ENCODE measurements at places on chromosomes 3 and 15.

DNA sequence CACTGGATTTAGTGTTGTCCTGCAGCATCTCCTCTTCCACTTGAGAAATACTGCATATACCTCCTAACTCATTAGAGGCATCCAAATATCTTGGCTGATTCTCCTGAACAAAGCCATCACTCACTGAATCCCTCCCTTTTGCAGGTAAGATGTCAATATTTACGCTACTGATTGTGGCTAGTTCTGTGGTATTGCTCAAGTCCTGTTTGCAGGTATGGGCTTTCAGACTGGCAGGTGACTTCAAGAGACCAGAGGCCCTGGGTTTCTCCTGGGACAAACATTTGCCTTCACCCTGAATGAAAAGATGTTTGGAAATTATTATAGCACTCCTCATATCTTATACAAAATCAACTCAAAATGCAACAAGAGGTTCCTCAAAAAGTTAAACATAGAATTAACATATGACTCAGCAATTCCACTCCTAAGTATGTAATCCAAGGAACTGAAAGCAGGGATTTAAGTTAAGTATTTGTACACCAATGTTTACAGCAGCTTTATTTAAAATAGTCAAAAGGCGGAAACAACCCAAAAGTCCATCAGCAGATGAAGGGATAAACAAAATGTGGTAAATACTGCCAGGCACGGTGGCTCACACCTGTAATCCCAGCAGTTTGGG lies 18.6 kb downstream of the NEK4 start:
- DNase-seq = no peak

- no peak for DNase-seq
Observed at GRCh38 chr3:55564726-55565125, 77.6 kb upstream of the WNT5A start.

DNA sequence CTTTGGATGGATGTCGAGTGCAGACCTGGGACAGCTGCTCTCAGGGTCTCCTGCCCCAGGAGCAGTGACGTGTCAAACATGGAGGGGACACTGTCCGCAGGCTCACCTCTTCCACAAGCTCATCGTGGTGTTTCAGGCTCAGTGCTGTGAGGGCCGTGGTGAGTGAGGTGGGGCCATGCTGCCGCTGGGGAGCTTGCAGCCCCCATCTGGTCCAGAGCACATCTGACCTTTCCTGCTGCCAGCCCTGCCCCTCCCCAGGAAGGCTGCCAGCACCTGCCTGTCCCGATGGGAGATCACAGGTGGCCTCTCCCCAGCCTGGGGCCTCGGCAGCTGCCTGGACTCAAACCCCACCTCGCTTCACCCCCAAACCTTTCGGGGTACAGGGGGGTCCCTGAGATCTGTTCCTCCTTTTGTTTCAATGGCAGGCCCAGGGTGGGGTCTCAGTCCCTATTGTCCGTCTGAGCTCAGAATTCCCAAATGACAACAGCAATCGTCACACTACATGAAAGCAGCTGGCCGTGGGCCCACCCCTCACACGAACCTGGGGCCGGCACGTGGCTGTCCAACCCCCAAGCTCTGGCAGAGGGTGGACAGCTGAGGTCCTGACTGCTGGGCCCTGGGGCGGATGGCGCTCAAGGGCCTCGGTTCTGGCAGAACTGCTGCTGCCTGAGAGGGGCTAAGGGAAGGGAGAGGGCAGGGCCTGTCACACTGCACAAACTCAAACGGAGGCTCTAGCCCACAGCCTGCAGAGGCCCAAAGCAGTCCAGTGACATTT lies 65.0 kb upstream of the RPL32 start:
- no peak for DNase-seq

DNA sequence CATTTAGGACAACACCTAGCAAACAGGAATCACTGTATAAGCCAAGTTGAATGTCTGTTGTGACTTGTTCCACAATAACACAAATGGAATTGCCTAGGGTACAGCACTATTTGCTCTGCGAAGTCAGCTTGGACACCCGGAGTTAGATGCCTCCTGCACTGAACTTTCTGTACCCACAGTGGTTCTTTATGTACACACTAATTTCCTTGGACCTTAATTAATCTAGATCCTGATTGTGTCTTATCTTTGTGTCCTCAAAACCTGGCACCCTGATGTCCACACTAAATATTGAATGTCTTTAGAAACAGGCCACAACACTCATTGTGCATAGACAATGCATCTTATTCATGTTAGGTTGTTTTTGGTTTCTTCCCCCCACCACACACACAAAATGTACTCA lies 278.9 kb upstream of the NR2F2 start:
- no peak for DNase-seq

DNA sequence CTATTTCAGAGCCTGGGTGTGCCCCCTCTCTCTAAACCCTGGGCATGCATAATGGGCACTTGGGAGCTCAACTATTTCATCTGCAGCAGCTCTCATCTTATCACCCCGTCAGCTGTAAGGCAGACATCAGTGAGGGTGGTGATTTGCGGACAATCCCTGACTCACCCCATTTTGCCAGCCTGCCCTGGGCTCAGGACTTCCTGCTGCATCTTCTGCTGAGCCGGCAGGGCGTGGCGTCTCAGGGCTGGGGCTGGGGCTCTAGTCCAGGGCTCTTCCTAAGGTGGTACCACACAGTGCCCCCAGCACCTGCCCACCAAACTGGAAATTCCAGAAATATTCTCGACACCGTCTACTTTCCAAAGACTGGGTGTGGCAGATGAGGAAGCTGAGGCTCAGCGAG lies 925 bp upstream of the PSTPIP1 start:
- DNase-seq = no peak

- no peak for DNase-seq
Observed at GRCh38 chr3:27165321-27165721, 203.9 kb downstream of the NEK10 start.

DNA sequence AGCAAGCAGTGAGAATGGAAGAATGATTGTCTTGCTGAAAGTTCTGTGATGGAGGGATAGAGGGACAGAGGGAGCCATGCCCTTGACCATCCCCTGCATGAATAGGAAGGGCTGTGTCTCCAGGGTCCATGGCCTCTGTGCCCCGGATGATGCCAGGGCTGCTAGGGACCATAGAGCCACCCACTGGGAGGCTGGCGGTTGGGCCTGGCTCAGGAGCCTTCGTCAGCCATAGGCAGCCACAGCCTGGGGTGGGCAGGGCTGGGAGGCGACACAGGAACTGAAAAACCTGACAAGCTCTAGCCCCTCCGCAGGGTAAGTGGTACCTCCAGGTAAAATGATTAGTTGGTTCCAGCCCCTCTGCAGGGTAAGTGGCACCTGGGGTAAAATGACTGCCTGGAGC lies 19.1 kb upstream of the LAMP3 start:
- DNase-seq = no peak

GRCh38 chr3:44237665-44238064 lies 4.0 kb upstream of the TOPAZ1 start:
- DNase-seq = no peak

GRCh38 chr3:33989229-33989628 lies 190.8 kb downstream of the PDCD6IP start:
- DNase-seq = no peak

DNA sequence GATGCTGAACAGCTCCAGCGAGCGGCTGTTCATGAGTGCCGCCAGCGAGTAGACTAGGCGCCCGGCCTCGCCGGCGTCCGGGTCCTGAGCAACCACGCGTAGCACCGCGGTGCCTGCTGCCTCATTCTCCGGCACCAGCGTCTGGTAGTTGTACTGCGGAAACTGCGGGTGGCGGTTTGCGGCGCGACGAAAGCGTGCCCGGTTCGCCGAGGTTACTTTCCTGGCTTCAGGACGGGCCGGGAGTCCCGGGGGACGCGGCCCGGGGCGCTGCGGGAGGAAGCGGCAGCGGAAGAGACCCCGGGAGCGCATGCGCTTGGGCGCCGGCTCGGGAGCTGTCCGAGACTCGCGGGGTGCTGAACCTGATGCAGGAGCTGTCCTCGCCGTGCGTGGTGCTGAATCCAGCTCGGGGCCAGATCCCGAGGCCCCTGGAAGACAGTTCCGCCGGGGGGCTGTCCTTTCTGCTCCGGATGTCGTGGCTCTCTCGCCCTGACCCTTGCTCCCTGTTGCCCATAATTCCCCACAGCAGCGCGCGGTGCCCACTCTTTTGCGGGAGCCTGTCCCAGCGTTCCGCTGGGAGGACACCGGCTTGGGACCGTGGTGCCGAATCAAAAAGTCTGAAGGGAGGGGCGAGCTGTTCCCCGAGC lies 1.1 kb downstream of the CELSR3 start:
- DNase-seq = no peak

- DNase-seq = no peak
Observed at GRCh38 chr3:149964291-149964690, 6.4 kb downstream of the PFN2 start.

- no peak for DNase-seq
Observed at GRCh38 chr3:118945834-118946233, 88.8 kb downstream of the IGSF11 start.

DNA sequence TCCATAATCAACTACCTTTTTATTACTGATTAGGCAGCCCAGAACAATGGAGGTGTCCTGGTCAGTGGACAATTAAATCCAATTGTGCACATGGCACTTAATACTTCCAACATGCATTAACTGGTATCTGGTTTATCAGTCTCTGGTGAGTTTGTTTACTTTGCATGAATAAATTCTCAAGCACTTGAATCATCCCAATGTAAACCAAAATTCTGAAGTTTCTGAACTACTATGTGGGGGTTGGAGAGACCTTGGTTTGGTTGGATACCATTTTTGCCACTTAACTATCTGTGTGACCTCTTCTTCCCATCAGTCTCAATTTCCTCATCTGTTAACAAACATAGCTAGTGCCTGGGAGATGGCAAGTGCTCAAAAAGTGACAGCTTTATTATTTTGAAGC lies 70.5 kb upstream of the MAP4 start:
- no peak for DNase-seq

DNA sequence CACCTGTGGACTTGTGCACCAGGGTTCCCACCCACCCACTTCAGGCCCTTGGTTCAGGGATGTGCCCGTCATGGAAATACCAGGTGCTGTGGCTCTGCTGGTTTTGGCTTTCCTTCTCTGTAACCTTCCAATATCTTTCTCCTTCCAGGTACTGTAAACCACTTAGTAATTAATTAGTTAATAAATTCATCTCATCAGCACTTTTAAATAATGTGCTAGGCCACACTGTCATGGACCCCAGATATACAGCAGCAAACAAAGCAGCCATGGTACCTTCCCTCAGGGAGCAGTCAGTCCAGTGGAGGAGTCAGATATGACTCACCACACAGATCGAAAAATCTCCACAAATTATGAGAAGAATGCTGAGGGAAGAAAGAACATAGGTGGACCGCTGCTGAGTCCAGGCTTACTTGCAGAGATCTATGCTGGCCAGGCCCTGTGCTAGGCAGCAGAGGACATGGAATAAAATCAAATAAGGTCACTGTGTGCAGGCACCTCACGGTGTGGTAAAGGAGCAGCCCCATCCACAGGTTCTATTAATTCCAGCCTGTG lies 6.8 kb upstream of the GATA2 start:
- no peak for DNase-seq

DNA sequence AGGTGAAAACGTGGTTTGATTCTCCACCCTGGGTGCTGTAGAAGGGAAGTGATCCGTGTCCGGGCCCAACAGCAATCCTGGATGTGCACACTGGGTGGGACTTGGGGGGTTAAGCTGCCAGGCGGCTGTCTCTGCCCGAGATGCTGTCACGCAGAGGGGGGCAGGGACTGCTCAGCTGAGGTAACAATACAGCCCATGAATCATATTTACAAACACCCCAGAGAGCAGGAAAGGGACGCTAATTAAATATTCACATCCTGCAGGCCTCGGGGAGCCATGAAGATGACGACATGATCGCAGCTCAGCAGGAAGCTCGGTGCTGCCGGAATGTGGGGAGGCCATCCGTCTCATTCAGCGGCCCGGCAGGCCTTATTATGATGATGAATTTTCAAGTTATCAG lies 17.9 kb upstream of the CRABP1 start:
- peak; percentile 85 for DNase-seq

DNA sequence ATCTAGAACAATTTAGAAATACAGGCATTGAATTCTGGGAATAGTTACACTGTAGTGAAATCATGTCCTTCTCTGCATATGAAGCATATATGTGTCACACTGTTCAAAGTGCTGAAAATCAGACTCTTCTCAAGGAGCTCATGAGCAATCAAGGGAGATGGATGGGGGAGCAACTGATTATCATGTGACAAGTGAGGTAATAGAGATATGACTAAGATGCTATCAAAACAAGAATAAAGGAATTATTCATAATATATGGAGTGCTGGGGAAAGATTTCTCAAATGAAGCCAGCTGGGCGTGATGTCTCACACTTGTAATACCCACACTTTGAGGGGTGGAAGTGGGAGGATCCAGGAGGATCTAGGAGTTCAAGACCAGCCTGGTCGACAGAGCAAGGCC lies 74.9 kb upstream of the CHRNB4 start:
- DNase-seq = no peak

- peak; percentile 34 for DNase-seq
Observed at GRCh38 chr15:38453971-38454695, at the start of gene FAM98B. Gene FAM98B, plus strand, starts transcription at chr15:38454127. Its CDS starts 35 bp downstream, at chr15:38454162.

DNA sequence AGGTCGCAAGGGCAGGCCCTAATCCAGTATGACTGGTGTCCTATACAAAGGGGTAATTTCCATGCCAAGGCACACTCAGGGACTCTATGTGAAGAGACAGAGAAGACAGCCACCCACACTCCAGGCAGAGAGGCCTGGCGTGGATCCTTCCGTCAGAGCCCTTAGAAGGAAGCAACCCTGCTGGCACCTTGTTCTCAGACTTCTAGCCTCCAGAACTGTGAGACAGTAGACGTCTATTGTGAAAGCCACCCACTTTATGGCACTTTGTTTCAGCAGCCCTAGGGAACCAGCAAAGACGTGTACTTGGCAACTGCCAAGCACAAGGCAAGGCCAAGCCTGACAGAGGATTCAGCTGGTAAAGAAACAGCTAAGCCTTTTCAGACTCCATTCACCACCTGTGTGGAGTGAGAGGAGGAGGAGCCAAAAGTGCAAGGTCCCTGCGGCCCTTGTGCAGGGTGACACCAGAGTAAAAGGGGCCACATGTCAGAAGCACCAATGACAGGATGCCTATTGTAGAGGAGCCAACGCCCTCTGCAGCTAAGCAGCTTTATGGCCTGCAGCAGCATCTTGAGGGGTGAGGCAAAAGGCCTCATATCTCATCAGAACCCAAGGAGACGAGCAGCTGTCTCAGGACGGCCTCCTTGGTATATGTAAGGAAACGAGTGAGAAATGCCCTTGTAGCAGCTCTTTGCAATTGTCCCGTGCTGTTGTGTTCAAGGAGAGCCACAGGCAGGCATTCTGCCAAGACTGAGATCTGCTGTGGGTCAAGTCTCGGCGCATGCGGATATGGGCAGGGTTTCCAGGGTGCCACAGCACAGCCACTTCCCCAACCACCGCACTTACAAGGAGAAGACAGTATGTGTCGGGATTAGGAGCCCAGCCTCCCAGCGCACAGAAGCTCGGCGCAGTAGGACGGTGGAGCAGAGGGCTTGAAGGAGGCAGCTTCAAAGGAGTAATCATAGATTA lies 121.5 kb upstream of the LIPC start:
- no peak for DNase-seq

- DNase-seq = no peak
Observed at GRCh38 chr3:64813326-64813725, 125.5 kb upstream of the ADAMTS9 start.

GRCh38 chr15:70710714-70711113 lies 52.6 kb downstream of the UACA start:
- DNase-seq = no peak

- no peak for DNase-seq
Observed at GRCh38 chr3:190983875-190984274, 121.4 kb upstream of the GMNC start.

GRCh38 chr3:11034309-11034985 lies 41.9 kb downstream of the SLC6A1 start:
- no peak for DNase-seq
